ENCODE measurements at places on chromosomes 3 and 15.

GRCh38 chr3:171646357-171647133 lies 163.7 kb downstream of the PLD1 start:
- DNase-seq, result no peak

DNA sequence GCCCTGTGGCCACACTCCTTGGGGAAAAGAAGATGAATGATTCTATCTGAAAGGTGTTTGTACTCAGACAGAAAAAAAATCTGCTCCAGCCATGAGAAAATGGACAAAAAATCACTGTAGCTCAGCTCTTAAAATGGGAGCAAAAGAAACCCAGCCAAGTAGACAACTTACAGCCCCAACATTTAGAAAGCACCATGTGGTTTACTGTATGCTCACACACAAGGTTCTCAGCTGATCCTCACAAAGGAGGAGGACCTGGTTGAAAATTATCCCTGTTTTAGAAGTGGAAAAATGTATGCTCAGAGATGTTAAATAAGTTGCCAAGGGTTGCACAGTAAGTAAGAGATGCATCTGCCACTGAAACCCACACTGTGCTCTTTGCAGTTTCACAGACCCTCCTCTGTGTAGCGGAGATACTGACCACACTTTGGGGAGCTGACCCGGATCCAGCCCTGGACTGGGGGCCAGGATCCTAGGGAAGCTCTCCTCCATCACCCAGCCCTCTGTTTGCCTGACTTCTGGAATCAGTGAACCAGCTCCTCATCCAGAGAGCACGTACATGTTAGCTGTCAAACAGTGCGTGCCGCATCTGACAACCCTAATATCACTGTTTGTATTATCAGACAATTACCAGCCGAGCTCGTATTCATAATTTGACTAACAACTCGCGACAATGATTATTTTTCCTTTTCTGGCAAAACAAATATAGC lies 32.7 kb upstream of the TPRG1 start:
- no peak for DNase-seq

DNA sequence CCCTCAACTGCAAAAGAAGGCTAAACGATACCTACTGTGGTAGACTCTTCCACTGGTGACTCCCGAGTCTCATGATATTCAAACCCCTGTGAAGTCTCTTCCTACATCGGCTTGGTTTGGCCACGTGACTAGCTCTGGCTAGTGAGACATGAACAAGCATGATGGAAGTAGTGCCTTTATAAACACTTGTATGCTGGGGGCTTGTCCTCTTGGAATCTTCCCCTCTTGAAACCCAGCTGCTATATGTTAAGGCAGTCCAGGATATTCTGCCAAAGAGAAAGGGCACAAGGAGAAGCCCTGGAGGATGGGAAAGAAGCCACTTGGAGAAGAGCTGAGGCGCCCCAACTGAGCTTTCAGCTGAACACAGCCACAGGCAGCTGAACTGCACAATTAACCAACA lies 16.4 kb downstream of the RBP1 start:
- DNase-seq, result no peak

DNA sequence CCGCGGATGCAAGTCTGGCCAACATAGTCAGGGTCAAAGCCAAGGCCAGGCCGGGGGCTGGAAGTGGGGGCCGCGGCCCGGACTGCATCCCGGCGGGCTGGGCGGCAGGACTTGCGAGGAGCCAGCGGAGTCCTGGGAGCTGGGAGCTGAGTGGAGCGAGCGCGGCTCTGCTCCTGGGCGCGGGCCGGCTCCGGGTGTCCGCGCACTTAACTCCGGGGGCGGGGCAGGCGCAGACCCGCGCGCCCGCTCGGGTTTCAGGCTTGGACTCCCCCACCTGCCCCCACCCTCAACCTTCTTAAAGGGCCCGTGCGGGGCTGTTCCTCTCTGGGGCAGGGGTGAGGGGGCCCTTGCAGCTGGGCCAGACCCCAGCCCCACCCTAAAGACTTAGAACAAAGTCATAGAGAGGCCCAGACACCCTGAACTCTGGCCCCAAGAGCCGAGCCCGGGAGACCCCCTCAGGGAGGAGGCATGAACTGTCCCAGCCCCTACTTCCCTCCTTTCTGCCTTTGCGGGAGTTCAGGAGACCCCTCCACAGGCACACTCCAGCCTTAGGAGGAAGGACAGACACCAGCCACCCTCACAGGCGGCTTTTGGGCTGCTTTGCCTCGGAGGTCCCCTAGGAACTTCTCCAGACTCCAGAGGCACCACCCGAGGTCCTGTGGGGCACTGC lies at the start of gene CSPG4:
TSS of gene CSPG4 (minus strand) at position 181 of the 670 bp plus-strand sequence. CDS start at position 88, 93 bp downstream.
- no peak for DNase-seq

Measured in nucleus accumbens (tissue), 56 donors.